RPMI8226 (cell line): ENCODE measurements at places on chromosomes 2 and 18.

- DNase-seq: no peak
Observed at GRCh38 chr2:37471994-37472393, 127.6 kb downstream of the QPCT start.

GRCh38 chr2:127535422-127535901 is at the start of gene MYO7B:
Gene MYO7B (plus strand): TSS chr2:127535683. CDS start chr2:127559723, 24,040 bp downstream.
- peak; percentile 71 for DNase-seq

DNA sequence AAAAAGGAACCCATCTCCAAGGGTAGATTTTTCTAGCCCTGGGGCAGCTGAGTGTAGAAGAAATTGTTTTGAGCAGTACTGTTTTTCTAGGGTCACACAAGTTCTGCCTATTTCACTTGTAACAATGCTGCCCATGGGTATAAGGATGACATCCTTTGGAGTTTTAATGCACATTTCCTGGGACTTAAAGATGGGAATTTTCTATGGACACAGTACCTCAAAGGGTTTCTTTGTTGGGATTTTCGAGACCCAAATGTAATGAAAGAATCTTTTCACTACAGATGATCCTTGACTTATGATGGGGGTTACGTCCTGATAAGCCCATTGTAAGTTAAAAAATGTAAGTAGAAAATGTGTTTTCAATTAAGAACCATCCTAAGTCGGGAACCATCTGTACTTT is 31.8 kb downstream of the CDC42EP3 start:
- DNase-seq: no peak

GRCh38 chr2:63678085-63678484 is 89.3 kb downstream of the MDH1 start:
- DNase-seq: no peak

- DNase-seq: no peak
Observed at GRCh38 chr2:208609166-208609804, 202.7 kb downstream of the PTH2R start.

- DNase-seq: no peak
Observed at GRCh38 chr2:232349546-232349945, 29.0 kb upstream of the ALPP start.

DNA sequence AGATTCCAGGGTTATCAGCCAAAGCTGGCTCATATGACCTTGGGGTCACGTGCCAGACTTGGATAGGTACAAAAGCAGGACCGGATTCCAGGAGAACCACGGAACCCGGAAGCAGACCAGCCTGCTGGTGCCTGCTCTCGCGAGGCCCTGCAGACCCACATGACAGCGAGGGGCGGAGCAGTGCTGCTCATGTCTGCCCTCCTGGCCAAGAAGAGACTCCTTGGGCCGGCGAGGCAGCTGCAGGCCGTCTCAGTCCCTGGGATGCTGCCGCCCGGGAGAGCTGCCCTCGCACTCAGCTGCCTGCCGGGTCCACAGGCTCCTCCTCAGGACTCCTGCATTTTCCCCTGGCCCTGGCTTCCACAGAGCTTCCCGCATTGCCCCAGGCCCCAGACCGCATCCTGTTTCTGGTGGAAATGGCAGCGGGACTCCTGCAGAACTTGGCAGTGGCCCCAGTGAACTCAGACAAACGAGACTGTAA is 739.5 kb downstream of the SOCS6 start:
- DNase-seq: peak; percentile 11

GRCh38 chr2:40646642-40647041 is 194.8 kb upstream of the SLC8A1 start:
- no peak for DNase-seq

GRCh38 chr2:101808006-101808562 is 110.6 kb downstream of the MAP4K4 start:
- DNase-seq: no peak

DNA sequence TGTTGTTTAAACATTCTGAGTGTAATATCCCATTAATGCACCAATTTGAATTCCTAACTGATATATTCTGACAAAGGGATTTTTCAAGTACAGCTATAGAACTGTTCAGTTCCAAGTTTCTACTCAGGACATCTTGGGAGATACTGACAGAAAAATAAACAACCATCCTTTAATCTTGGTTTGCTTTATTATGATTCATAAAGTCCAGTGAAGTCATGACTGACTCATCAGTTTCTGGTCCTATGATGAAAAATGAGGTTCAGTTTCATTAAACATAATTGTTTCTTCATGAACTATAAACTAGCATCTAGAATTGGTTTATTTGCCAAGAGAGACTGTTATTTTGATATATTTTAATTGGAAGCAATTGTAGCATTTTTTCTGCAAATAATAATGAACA is 896.2 kb downstream of the CCDC85A start:
- DNase-seq: no peak

DNA sequence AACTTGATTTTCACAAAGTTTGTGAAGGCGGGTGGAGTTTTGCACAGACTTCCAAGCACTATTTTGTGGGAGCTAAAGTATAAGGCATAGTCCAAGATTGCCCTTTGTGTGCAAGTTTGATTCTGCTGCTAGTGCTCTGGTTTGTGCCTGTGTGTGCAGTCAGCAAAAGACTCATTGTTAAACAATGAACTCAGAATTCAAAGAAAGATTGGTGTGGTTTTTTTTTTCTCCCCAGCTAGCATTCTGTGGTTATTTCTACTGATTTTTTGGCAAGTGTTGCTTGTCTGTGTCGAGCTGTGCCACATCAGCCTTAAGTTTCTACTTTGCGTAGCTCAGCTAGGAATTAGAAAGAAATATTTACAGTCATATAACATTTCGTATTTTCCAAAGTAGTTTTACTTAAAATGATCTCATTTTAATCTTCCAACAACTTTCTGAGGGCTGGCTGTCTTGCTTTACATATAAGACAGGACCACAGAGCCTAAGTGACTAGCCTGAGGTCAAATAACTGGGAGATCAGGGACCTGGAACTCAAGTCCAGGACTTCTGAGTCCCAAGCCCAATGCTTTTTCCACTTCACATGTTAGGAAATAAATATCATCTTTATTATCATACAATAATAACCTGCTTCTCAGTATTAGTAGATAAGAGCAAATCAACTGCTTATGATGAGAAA is 69.8 kb downstream of the BABAM2 start:
- DNase-seq: peak; percentile 22

DNA sequence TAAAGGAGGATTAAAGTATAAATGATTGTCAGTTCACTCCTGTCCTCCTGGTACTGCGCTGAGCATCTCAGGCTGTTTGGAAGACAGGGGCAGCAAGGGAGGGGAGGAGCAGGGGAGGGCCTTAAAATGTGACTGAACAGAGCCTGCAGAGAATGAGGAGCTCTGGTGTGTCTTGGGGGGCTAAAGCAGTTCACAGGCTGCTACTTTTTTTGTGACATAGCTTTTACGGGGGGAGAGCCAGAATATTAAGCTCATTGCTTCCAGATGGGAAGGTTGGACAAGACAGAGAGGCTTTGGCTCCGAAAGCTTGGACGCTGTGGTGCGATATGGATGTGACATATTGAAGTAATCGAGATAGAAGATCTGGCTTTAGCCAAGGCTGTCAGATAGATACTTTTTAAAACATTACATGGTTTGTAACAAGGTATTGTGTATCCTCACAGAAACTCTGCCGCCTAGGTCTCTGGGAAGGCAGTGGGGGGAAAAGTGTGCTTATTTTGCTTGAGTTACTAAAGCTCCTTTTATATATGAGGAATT is 40.5 kb downstream of the RDH14 start:
- no peak for DNase-seq

DNA sequence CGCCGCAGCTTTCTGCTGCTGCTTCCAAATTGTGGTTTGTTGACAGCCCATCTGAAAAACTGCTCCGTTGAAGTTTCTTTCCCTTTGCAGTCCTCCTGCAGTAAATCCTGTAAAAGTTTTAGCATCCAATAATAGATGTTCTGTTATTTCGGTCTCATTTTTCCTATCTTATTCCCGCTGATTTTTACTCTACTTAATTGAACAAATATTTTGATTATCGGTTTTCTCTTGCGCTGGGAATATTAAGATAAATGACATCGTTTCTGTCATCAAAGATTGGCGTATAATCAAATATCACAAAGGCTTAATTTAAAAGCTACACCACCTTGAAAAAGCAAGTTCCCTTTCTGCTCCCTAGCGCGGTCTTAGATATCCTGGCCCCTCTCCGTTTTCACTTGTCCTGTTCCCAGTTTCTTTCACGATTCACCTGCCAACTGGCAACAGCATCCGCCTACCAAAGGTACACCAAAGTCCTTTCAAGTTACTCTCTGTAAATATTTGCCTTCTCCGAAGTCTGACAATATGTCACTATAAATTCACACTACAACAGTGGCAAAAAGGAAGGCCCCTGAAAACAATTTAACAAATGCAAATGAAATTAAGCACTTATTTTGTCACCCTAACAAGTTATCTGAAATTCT is 1.0 kb upstream of the STRN start:
- no peak for DNase-seq

DNA sequence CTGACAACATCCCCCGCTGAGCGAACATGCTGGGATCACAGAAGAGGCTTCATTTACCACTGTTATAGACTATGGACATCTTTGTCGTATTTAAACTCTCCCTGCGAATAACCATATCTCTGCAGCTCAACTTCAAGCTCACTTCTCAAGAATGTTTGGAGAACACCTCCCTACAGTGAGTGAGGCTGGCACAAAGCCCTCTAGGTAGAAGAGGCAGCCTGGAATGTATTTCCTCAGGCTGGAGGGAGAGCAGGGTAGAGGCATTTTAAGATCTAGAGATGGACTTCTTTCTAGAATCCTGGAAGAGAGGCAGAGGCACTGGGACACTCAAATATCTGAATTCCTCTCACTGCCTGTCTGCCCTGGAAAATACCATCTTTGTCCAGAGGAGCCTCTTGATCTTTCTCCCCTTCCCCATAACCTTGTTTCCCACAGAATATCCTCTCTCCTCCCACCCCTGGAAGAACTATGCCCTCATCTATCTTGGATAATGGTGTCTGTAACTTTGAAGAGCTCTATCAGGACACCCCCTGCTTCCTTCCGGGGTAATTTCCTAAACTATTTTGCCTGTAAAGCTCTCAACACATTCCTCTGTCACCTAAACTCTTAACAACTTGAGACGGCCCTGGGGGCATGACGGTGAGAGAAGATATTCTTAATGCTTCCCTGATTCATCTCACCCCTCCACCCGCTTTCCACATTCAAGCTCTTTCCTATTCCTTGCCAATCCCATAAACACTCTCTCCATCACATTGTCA is 2.4 kb upstream of the ANTXR1 start:
- DNase-seq: no peak

DNA sequence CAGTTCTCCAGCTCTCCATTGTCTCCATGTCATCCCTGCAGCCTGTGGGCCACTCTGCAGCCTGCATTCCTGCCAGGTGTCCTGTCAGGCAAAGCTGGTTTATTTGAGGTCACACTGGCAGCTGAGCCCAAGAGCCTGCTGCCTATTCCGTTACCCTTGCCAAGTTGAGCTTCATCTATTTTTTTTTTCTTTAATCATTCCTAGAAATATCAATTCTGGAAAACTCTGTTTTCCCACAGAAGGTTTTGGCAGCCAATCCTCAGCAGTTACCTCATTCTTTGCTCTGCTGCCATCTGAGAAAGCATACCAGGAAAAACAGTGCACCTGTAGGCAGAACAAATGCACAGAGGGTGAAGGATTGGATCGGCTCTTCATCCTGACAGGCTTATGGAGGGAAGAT is 411.0 kb upstream of the ACVR2A start:
- no peak for DNase-seq

DNA sequence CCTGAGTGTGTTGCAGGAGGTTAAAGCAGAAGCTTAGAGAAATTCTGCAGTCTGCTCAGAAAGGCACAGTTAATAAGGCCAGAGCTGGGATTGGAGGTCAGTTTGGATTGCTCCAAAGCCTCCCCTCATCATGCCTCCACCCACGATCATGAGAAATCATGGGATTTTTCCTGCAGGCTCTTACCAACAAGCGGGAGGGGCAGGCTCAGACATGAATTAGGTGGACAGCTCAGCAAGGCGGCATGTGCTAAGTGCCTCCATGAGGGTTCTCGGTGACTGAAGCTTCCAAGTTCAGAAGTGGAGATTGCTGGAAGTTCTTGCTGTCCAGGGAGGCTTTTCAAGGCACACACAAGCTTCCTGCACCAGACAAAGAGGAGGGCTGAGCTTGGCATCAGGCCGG is 163.8 kb downstream of the SETBP1 start:
- DNase-seq: no peak

- no peak for DNase-seq
Observed at GRCh38 chr2:36963106-36963505, 3.2 kb downstream of the STRN start.

- no peak for DNase-seq
Observed at GRCh38 chr2:144654523-144654922, 134.6 kb upstream of the ZEB2 start.

DNA sequence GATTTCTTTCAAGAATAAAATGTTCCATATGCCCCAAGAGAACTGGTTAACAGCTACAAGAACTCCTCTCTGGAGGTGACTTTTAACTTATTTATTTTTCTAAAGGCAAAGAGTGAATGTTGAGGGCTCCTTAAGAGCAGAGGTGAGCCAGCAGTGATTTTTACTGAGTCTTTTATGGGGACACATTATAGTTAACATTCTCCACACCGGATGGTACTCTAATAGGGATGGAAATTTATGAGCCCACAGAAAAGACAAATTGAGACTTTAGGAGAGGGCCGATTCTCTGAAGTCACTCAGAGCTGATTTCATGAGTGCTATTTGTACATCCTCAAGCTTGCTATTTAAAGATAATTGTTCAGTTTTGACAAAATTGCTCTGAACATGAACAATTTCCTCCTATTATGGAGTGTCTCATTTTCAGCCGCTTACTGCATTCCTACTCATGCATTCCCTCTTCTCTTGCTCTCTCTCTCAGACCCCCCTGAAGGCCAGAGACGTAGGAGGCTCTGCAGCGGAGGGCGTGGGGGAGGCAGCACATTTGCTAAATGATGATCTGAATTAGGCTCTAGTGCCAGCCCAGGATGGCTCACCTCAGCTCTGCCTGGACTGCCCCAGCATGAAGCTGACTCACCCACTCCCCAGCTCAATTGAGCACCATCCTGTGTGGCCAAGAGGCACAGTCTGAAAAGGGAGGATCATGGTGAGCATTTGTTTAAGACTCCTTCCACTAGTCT is 5.9 kb upstream of the RPL37A start:
- no peak for DNase-seq
